GM23248 (cell line): ENCODE measurements at places on chromosomes 13 and 19. TPM values are rescaled to one million over a fixed set of nuclear protein-coding genes. Genes with fewer than 3 reads are reported as not detected.

DNA sequence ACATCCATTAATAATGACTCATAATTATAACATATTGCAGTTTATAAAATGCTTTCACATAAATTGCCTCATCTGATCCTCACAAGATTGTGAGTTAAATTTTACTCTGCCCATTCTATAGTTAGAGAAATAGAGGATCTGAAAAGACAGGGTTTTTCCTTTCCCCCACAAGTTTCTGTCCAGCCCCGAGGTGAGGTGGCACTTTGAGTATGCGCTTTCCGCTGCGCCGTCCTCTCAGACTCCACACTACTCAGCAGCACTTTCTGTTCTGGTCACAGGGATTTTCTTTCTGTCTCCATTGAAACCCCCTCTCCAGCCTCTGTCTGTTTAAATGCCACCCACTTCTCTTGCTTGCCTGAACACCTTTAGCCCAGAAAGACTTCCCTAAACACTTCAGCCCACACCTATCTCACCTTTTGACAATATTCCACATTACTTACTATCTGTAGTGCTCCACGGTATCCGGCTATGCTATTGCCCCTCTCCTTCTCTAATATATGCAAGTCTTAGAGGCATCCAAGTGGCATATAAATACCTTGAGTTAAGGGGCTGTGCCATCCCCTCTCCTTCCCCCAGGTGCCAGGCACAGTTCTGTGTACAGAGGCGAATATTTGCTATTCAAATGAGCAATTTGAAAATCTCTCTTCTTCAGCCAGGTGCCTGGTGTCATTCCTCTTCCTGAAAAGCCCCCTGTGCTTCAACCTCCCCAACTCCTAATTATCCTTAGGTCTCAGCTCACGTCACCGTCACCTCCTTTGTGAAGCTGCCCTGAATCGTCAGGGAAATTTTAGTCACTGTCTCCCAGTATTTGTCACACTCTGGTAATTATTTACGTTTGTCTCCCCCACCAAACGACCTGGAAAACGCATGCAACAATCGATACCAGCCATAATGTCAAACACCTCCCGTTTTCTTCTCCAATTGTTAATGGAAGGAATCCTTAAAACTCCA is 268.7 kb downstream of the NHLRC3 start:
- no peaks in the 10 kb centered on the region for H3K4me1 ChIP-seq
- H3K4me3 ChIP-seq: no peak overlapping the region
- no peak overlapping the region for H3K27ac ChIP-seq
- no peak for DNase-seq

Gene ZNF416
- total RNA-seq: 3.2 and 5.9 TPM in 2 replicates

- no peak overlapping the region for H3K27ac ChIP-seq
- H3K27me3 ChIP-seq: peaks cover 10% of the 10 kb centered on the region
- no peaks in the 10 kb centered on the region for H3K36me3 ChIP-seq
Measured at GRCh38 chr13:100710176-100710575, 35.6 kb upstream of the TMTC4 start.

Gene KIR3DL2
- total RNA-seq: not detected in 2 replicates

Gene ZNF626
- 18.6 and 23.8 TPM in 2 replicates for total RNA-seq

Gene FUT6
- total RNA-seq: not detected in 2 replicates

Gene ZNF414
- total RNA-seq: 1.8 and 2.0 TPM in 2 replicates

GRCh38 chr13:95822303-95822702 is 145.4 kb downstream of the DNAJC3 start:
- H3K4me3 ChIP-seq: no peak overlapping the region
- peaks cover 10% of the 10 kb centered on the region for H3K36me3 ChIP-seq
- H3K27me3 ChIP-seq: no peaks in the 10 kb centered on the region
- H3K4me1 ChIP-seq: no peaks in the 10 kb centered on the region

Gene PRX
- total RNA-seq: 3.8 and 4.0 TPM in 2 replicates

Gene BEST2
- not detected in 2 replicates for total RNA-seq

- peaks cover 6% of the 10 kb centered on the region for H3K4me1 ChIP-seq
- H3K27me3 ChIP-seq: peaks cover 10% of the 10 kb centered on the region
- DNase-seq: peak; percentile 64
- H3K36me3 ChIP-seq: no peaks in the 10 kb centered on the region
- no peak overlapping the region for H3K27ac ChIP-seq
Measured at GRCh38 chr19:8654591-8655339, 24.3 kb downstream of the NFILZ start.

Gene LENG9
- 6.6 and 13.5 TPM in 2 replicates for total RNA-seq

DNA sequence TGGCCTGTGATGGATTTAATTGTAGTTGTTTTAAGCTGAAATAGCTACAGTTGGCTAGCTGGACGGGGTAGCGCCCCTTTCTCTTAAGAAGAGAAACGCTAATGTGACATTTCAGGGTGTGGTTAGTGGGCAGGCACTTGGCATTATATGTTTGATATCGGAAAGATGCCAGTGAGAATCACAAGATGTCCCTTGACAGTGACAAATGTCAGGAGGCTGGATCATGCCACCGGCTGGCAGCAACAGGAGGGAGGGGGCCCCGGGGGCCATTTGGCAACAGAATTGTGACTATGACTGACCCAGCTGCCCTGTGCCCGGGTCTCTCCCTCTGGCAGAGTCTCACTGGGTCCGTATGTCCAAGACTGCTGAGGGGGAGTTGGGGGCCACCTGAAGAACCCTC is 4.7 kb downstream of the DCAF15 start:
- H3K4me3 ChIP-seq: no peak overlapping the region
- DNase-seq: no peak
- H3K27ac ChIP-seq: no peak overlapping the region
- H3K4me1 ChIP-seq: peaks cover 5% of the 10 kb centered on the region
- H3K36me3 ChIP-seq: peaks cover 4% of the 10 kb centered on the region; the same call in 1 of the 2 replicates
- no peaks in the 10 kb centered on the region for H3K27me3 ChIP-seq

DNA sequence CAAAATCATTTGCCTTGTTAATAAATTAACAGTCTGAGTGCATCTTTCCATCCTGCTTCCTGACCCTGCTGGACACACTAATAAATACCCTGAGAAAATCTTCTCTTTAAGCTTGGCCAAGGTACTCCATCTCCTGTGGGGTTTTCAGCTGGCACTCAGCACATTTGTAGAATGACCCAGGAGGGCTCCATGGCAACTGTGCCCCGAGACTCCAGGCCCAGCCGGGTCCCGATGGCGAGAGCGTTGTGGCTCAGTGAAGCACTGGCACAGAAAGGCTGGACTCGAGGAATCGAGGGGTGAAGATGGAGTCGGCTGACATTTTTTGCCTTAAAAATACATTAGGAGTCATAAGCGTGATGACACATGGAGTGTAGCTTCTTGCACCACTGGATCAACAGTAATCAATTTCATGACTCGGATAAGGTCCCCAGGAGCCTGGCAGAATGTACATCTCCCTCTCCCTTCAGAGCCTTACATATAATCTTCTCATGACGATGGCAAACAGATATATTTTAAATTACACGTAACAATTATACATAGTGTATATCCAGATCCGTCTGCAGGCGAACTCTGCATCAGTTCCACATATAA is 85.4 kb downstream of the SLC7A1 start:
- H3K27ac ChIP-seq: peak overlapping the region; percentile 73
- H3K27me3 ChIP-seq: no peaks in the 10 kb centered on the region
- peaks cover 65% of the 10 kb centered on the region for H3K4me1 ChIP-seq
- H3K4me3 ChIP-seq: no peak overlapping the region

DNA sequence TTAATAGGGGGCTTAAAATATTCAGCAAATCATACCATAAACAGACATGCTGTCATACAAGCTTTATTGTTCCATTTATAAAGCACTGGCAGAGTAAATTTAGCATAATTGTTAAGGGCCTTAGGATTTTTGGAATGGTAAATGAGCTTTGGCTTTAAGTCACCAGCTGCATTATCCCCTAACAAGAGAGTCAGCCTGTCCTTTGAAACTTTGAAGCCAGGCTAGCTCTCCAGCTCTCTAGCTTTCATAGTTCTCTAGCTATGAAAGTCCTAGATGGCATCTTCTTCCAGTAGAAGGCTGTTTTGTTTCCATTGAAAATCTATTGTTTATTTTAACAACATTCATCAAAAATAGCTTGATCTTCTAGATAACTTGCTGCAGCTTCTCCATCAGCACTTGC is 420.8 kb upstream of the GPC6 start:
- no peak overlapping the region for H3K27ac ChIP-seq
- peak overlapping the region; percentile 69 for H3K4me3 ChIP-seq
- no peaks in the 10 kb centered on the region for H3K36me3 ChIP-seq
- H3K4me1 ChIP-seq: peaks cover 13% of the 10 kb centered on the region

GRCh38 chr19:13118424-13119193 is 545 bp downstream of the NACC1 start:
- peaks cover 8% of the 10 kb centered on the region; the same call in 1 of the 2 replicates for H3K36me3 ChIP-seq
- peak; percentile 59 for DNase-seq
- H3K27ac ChIP-seq: peak overlapping the region; percentile 90
- no peaks in the 10 kb centered on the region for H3K27me3 ChIP-seq
- peak overlapping the region; percentile 98 for H3K4me3 ChIP-seq
- H3K4me1 ChIP-seq: peaks cover 44% of the 10 kb centered on the region

GRCh38 chr19:48353677-48354076 is 10.1 kb downstream of the TMEM143 start:
- H3K27me3 ChIP-seq: no peaks in the 10 kb centered on the region
- DNase-seq: peak; percentile 40
- H3K36me3 ChIP-seq: no peaks in the 10 kb centered on the region
- H3K4me3 ChIP-seq: no peak overlapping the region

- H3K27me3 ChIP-seq: no peaks in the 10 kb centered on the region
- no peaks in the 10 kb centered on the region for H3K36me3 ChIP-seq
- H3K27ac ChIP-seq: no peak overlapping the region
- no peak overlapping the region for H3K4me3 ChIP-seq
Measured at GRCh38 chr19:27894906-27895754, 1317.8 kb downstream of the UQCRFS1 start.

- no peaks in the 10 kb centered on the region for H3K4me1 ChIP-seq
- no peak for DNase-seq
- no peak overlapping the region for H3K27ac ChIP-seq
- H3K4me3 ChIP-seq: no peak overlapping the region
- no peaks in the 10 kb centered on the region for H3K36me3 ChIP-seq
Measured at GRCh38 chr19:39237200-39238184, 7.3 kb downstream of the IFNL3 start.

Gene CEACAM19
- total RNA-seq: 0.51 and 1.9 TPM in 2 replicates

- H3K27me3 ChIP-seq: no peaks in the 10 kb centered on the region
- H3K4me1 ChIP-seq: peaks cover 37% of the 10 kb centered on the region
- peak; percentile 95 for DNase-seq
- H3K4me3 ChIP-seq: 0 out of 2 replicates have a peak overlapping the region, but pooled peaks have one; percentile 13
Measured at GRCh38 chr13:21069561-21070004, 8.2 kb upstream of the LATS2 start.

GRCh38 chr19:7067716-7068115 is 1.8 kb upstream of the ZNF557 start:
- H3K36me3 ChIP-seq: peaks cover 8% of the 10 kb centered on the region
- no peaks in the 10 kb centered on the region for H3K27me3 ChIP-seq
- no peak overlapping the region for H3K27ac ChIP-seq
- DNase-seq: peak; percentile 48

DNA sequence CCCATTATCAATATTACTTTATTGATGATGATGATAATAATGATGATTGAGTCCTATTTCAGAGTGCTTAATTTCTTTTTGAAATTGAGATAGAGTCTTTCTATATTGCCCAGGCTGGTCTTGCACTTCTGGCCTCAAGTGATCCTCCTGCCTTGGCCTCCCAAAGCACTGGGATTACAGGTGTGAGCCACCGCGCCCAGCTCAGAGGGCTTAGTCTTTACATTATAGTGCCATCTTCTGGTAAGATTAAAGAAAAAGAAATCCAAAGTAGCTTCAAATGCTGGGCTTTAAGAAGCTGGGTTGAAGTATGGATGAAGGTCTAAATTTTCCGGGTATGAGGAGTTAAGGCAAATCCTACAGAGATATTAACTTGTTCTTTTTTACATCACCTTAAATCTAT is 3.4 kb upstream of the ZNF333 start:
- H3K27ac ChIP-seq: no peak overlapping the region
- no peaks in the 10 kb centered on the region for H3K27me3 ChIP-seq
- peak; percentile 44 for DNase-seq
- no peaks in the 10 kb centered on the region for H3K36me3 ChIP-seq

DNA sequence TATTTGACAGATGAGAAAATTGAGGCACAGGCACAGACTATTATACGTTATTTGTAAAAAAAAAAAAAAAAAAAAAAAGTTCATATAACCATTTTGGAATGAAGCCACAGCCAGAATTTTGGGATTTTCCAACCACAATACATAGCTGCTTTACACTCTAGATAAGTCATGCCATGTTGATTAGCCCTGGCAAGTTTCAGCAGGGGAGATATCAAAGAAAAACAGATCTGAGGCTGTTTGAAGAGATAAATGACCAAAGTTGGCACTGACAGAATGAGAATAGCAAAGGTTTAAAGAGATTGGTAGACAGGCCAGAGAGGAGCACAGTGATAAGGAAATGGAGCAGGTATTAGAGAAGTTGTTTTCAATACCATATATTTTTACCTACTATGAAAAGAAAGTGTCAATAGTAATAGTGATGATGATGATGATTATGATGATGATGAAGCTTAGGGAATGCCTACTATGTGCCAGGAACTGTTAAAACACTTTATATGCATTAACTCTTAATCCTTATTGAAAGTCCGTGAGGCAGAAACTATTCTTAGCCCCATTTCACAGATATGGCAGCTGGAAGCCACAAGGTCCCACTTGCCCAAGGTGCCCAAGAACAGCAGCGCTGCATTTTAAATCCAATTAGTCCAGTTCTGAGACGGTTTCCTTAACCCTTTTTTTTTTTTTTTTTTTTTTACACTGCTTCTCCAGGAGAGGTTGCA is 105.5 kb downstream of the MBNL2 start:
- H3K27me3 ChIP-seq: no peaks in the 10 kb centered on the region
- H3K36me3 ChIP-seq: no peaks in the 10 kb centered on the region
- no peak overlapping the region for H3K27ac ChIP-seq
- no peak for DNase-seq
- H3K4me3 ChIP-seq: no peak overlapping the region

Gene ZNF787
- 19.5 and 21.4 TPM in 2 replicates for total RNA-seq

DNA sequence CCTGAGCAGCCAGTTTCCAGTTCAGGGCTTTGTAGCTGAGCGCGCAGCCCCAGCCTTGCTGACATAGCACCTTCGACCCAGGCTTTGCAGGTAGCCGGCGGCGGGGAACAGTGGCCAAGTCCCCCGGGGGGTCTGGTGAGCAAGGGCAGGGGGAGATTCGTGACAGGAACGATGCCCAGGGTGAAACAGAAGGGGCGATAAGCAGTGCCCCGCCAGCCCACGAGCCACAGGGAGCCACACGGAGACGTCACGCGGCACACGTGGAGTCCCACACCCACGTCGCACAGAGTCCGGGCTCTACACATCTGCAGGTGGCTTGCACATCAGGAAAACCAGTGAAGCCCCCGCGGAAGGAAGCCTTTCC is 127.2 kb downstream of the SOX1 start:
- H3K36me3 ChIP-seq: no peaks in the 10 kb centered on the region
- H3K27me3 ChIP-seq: no peaks in the 10 kb centered on the region
- H3K27ac ChIP-seq: no peak overlapping the region
- no peak for DNase-seq
- H3K4me3 ChIP-seq: no peak overlapping the region
- no peaks in the 10 kb centered on the region for H3K4me1 ChIP-seq

- H3K27ac ChIP-seq: no peak overlapping the region
- no peaks in the 10 kb centered on the region for H3K36me3 ChIP-seq
- H3K4me1 ChIP-seq: peaks cover 16% of the 10 kb centered on the region
- no peak overlapping the region for H3K4me3 ChIP-seq
Measured at GRCh38 chr19:11322269-11323024, 17.0 kb downstream of the RAB3D start.

GRCh38 chr13:73337532-73337931 is 278.7 kb downstream of the KLF5 start:
- no peaks in the 10 kb centered on the region for H3K36me3 ChIP-seq
- H3K4me1 ChIP-seq: peaks cover 41% of the 10 kb centered on the region
- no peak overlapping the region for H3K4me3 ChIP-seq
- no peak for DNase-seq

- no peak overlapping the region for H3K4me3 ChIP-seq
- no peaks in the 10 kb centered on the region for H3K27me3 ChIP-seq
- H3K36me3 ChIP-seq: no peaks in the 10 kb centered on the region
- H3K4me1 ChIP-seq: no peaks in the 10 kb centered on the region
- no peak overlapping the region for H3K27ac ChIP-seq
- no peak for DNase-seq
Measured at GRCh38 chr13:73131247-73131646, 72.4 kb downstream of the KLF5 start.
